T-helper 2 cell treated with Interferon-gamma antibody and Interleukin-4, amounts not matched to agents 5 μg/mL and 100 μg/mL, for 36 hours (primary cell): ENCODE measurements at places on chromosomes 3 and 15.

GRCh38 chr3:4695846-4696245 is 202.7 kb downstream of the ITPR1 start:
- H3K4me1 ChIP-seq, result peaks cover 5% of the 10 kb centered on the region

- no peaks in the 10 kb centered on the region for H3K36me3 ChIP-seq
- no peaks in the 10 kb centered on the region for H3K27me3 ChIP-seq
- H3K4me3 ChIP-seq, result no peak overlapping the region
Measured at GRCh38 chr3:174949523-174949922, 90.4 kb downstream of the NAALADL2 start.

GRCh38 chr15:92638291-92638708 is 17.3 kb downstream of the FAM174B start:
- DNase-seq, result no peak
- H3K4me3 ChIP-seq, result no peak overlapping the region

- peaks cover 5% of the 10 kb centered on the region for H3K4me1 ChIP-seq
- peaks cover 4% of the 10 kb centered on the region for H3K27me3 ChIP-seq
- no peak for DNase-seq
- H3K36me3 ChIP-seq, result no peaks in the 10 kb centered on the region
- H3K4me3 ChIP-seq, result no peak overlapping the region
Measured at GRCh38 chr15:93932164-93932776, 299.1 kb upstream of the MCTP2 start.
